ENCODE measurements at places on chromosomes 1 and 21.

- no peak for DNase-seq
These were observed 20.9 kb upstream of the GORAB start for GRCh38 chr1:170511038-170511437.

- no peak for DNase-seq
These were observed 123.8 kb upstream of the IVNS1ABP start for GRCh38 chr1:185440877-185441276.

DNA sequence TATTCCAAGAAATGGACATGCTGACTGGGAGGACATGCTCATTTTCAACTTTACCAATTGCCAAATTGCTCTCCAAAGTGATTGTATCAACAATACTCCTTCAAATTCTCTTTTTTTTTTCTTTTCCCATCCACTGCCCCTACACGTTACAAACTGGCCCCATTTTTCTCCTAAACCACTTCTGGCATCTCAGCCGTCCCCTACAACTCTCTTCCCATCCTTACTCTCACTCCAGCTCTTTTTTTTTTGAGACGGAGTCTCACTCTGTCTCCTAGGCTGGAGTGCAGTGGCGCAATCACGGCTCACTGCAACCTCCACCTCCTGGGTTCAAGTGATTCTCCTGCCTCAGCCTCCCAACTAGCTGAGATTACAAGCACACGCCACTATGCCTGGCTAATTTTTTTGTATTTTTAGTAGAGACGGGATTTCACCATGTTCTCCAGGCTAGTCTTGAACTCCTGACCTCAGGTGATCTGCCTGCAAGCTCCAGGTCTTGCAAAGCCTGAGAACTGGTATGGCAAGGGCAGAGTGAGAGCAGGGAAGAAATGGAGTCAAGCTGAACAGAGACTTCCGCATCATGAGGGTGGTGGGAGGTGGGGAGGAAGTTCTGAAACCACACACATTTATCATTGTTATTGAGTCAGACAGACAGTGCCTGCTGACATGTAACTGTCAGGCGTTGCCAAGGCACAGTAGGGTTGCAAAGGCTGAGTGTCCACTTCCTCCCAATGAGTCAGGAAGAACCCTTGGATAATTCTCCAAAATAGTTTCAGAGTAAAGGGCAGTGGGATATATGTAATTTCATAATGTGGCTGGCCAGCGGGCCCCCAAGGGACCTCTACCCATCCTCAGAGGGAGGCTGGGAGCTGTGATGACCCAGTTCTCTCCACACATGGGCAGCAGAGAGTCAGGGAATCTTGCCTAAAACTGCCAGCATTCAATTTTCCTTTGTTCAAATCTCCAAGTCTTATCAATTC lies 17.4 kb downstream of the CELA3A start:
- DNase-seq: peak; percentile 55

DNA sequence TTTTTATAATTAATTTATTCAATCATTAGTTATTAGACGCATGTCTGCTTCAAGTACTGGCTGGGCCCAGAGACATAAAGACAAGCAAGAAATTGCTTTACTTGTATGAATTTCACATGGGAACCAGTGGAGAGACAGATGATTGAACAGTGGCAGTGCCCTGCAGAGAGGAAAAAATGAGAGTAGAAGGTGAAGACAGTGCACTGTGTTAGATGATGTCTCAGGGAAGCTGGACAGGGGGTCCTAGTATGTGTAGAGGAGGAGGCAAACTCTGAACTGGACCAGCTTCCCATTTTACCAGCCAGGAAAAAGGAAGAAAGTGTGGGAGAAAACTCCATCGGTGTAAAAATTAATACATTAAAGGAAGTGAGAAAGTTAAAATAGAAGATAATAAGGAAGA lies 126.0 kb downstream of the BACH1 start:
- DNase-seq: no peak

GRCh38 chr1:167898578-167899222 lies 15.2 kb downstream of the ADCY10 start:
- DNase-seq: no peak

DNA sequence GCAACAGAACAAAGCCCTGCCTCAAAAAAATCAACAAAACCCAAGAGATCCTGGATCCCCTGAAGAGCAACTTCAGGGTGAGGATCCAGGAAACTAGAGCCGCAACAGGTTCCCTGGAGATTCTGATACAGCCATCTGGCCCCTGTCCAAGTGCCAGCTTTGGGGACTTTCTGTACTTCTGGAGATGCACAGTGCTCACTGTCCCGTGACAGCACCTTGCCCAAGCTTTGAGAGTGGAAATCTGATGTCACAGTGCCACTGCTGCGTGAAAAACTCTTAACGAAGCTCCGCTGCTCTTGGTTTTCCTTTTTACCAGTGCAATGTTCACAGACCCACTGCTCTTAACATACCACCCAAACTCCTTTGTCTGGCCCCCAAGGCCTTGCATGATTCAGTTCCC lies 26.3 kb downstream of the STK40 start:
- no peak for DNase-seq

DNA sequence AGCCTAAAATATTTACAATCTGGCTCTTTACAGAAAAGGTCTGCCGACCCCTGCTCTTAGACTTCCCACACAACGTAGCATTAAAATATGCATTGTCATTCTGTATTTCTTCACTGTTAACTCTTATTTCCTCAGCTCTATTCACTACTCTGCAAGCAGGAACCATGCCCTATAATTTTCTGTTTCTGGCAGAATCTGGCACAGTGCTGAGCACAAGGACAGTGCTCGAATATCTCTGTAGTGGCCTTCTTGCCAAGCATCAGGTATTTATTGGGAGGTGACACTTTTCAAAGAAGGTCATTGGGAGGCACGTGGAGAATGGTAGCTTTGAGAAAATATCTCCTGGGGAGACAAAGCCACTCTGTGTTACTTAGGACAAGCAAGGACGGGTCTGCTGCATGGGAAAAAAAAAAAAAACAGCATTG lies 77.9 kb downstream of the PSMG1 start:
- DNase-seq: no peak

DNA sequence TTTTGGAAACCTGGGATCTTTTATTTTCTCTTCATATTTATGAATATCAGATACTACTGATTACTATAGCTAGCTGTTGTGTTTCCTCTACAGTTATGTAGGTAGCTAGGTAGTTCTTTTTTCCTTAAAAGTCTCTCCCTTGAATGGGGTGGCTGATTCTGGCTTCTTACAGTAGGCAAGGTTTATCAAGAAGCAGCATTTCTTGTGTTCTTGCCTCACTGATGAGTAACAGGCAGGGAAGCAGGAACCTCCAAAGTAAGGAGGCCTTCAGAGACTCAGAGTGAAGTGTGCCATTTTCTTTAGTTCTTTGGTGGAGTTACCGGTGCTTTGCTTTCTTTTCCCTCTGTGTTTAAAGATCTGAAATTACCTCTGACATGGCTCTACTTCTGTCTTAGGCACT lies 56.0 kb downstream of the ZMYM4 start:
- DNase-seq: no peak

- no peak for DNase-seq
These were observed 6.3 kb upstream of the POU3F1 start for GRCh38 chr1:38052750-38053415.

GRCh38 chr21:45004481-45005247 lies 64.8 kb downstream of the SLX9 start:
- DNase-seq: no peak

GRCh38 chr1:31155216-31155806 lies 84.4 kb downstream of the NKAIN1 start:
- DNase-seq: peak; percentile 64

DNA sequence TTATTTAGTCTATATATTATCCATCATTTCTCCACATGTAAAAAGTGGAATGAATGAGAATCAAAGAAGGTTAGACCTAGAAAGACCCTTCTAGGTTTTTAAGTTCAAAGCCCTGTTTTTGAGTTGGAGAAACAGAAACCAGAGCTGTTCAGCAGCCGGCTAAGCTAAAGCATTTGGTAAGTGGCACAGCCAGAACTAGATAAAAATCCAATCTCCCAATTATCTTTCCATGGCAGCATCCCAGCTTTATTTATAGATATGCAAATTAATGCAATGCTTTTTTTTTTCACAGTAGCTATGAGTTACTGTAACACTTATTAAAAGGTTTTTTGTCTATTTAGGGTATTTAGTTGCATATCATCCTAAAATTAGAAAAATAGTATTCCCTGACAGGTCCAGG lies 85.1 kb downstream of the NIBAN1 start:
- DNase-seq: no peak

DNA sequence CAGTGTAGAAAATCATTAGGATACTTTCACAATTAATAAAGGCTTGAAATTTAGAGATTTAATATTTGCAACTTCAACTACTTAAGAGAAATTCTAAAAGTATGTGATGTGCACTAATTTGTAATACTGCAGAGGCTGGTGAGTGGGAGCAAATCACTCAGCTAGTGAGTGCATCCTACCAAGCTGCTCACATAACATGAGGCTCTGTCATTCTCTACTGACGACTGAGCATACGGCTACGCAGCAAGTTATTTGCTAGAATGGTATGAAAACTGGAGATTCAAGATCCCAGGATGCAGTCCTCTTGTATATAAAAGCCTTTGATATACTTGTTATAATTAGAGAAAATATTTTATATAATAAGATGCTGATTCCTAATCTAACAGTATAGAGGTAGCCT lies 90.1 kb downstream of the ATP1B1 start:
- DNase-seq: no peak

DNA sequence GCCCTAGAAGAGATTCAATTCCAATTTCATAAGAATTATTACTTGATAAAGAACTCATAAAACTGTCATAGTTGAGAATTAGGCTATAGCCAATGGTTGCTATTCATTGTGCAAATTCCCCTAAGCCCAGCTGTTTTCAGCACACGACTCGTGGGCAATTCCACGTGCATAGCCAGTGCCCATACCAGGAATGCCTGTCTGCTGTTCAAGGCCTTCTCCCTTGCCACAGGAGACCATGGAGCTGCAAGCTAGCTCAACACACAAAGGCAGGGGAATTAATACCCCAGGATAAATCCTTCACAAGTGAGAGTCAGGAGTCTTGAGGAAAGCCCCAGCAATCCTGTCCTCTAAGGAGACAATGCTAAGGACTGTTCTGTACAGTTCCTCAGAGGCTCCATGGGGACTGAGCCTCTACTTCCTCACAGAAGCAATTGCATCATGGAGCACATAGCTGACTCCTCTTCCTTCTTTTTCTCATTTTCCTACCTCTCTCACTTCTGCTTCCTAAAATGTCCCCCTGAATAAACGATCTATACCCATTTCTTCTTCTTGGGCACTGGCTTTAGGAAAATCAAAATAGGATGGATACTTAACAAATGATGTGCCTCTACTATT lies 19.1 kb upstream of the CHRM3 start:
- no peak for DNase-seq

DNA sequence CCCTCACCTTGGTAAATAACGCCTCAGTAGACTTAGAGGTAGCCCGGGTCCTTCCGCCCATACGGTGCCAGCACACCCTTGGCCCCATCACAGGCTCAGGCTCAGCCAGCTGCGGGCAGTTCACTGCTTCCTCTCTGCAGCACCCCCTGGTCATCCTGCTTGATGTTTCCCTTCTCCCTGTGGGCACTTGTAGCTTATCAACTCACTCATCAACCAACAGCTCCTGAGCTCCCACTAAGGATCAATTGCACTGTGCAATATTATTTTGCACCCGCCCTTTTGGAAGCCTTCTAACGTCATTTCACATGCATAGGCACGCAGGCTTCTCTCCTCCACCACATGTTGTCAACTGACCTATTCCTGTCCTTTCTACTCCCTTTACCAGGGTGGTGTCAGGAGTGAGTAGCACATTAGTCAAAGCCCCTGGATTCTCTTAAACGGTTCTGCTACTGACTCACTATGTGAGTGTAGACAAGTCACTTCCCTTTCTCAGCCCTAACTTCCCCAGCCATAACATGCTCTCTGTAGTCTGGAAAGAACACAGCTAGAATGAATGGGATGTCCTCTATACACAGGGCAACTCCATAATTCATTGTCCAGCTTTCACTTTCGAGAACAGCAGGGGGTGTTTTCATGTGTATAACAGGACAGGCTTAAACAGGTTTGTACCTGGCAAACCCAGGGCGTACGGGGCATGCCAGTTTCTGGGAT lies 47.1 kb upstream of the IRF2BP2 start:
- no peak for DNase-seq

DNA sequence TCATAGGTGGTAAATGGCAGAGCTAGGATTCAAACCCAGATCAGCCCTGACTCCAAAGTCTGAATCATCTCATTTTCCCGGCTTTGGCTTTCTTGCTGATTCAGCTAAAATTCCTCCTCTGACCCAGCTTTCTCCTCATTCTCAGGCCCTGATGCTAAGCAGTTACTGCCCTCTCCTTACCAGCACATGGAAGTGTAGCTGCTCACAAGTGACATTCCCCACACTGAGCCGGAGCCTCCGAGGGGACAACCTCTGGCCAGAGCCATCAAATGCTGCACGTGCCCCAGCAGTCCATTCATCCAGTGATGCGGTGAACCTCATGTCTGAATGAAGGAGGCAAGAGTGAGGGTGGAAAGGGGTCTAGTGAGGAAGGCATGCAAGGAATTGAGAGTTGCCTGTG lies 11.1 kb downstream of the ITGA10 start:
- no peak for DNase-seq
